ENCODE measurements at places on chromosomes 1 and 21. TPM values are rescaled to one million over a fixed set of nuclear protein-coding genes. Genes with fewer than 3 reads are reported as not detected.
A peak's percentile ranks its signal among the peaks of the same experiment; 100 is the strongest.

CLCA4 gene
- total RNA-seq: not detected

UTS2 gene
- not detected for total RNA-seq

CFAP74 gene
- not detected for total RNA-seq

NBPF4 gene
- total RNA-seq: not detected

TMEM269 gene
- total RNA-seq: not detected

TLCD4 gene
- 29.1 TPM for total RNA-seq

METTL25B gene
- total RNA-seq: 13.6 TPM

TMEM54 gene
- 58.1 TPM for total RNA-seq

KMO gene
- 5.4 TPM for total RNA-seq

PPM1J gene
- total RNA-seq: 1.6 TPM

SPRR5 gene
- not detected for total RNA-seq

GRCh38 chr21:34221331-34222030, 142.3 kb upstream of the KCNE2 start:
- no peak for DNase-seq
- no peak overlapping the region for H3K4me3 ChIP-seq
- no peaks in the 10 kb centered on the region for H3K36me3 ChIP-seq
- no peak overlapping the region for H3K27ac ChIP-seq
- H3K27me3 ChIP-seq: no peaks in the 10 kb centered on the region

DNA sequence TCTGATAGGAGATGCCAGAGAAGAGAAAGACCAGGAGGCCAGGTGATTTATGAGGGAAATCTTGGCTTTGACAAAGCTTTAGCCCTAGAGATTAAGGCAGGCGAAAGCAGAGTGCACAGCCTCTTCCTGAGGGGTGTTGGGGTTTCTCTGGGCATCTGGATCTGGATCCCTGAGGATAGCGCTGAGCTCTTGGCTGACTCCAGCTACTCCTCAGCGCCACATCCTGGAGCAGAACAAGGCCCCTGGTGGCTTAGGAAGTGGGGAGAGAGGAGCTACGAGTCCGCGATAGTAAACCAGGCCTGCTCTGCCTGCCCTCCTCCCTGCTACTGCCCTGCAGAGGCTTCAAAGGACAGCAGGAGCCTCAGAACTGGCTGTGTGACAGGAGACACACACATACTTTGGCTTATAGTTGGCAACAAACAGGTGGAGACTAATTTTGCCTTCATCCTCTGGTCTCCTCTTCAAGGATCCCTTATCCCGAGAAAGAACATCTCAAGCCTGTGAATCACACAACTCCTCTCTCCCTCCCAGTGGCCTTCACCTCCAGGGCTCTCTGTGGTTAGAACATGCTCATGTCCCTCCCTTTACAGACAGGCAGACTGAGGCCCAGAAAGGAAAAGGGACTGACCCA, 66.9 kb downstream of the TRABD2B start:
- H3K27ac ChIP-seq: no peak overlapping the region
- H3K27me3 ChIP-seq: no peaks in the 10 kb centered on the region
- no peak overlapping the region for H3K4me3 ChIP-seq
- peaks cover 12% of the 10 kb centered on the region for H3K4me1 ChIP-seq
- DNase-seq: no peak
- no peaks in the 10 kb centered on the region for H3K36me3 ChIP-seq

DNA sequence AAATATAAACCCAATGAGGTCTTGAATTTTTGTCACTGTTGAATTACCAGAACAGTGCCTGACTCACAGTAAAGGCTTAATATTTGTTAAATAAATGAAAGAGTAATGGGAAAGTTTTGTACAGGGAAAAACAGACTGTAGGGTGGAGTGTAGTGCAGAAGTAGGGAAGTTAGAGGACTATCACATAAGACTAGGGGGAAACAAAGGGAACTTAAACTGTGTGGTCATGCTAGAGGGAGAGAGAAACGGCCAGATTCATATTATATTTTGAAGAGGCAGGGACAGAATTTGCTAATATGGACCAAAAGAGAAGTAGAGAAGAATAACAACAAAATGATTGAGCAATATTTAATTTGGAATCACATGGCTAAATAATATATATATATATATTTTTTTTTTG, 14.8 kb downstream of the CTSK start:
- no peak for DNase-seq
- no peak overlapping the region for H3K4me3 ChIP-seq
- H3K27me3 ChIP-seq: no peaks in the 10 kb centered on the region
- H3K27ac ChIP-seq: no peak overlapping the region
- peaks cover 31% of the 10 kb centered on the region for H3K36me3 ChIP-seq
- H3K4me1 ChIP-seq: no peaks in the 10 kb centered on the region

- H3K4me3 ChIP-seq: no peak overlapping the region
- no peak for DNase-seq
- no peak overlapping the region for H3K27ac ChIP-seq
- H3K4me1 ChIP-seq: no peaks in the 10 kb centered on the region
- H3K36me3 ChIP-seq: no peaks in the 10 kb centered on the region
Measured at GRCh38 chr1:92026806-92027205, 3.0 kb upstream of the EPHX4 start.

DNA sequence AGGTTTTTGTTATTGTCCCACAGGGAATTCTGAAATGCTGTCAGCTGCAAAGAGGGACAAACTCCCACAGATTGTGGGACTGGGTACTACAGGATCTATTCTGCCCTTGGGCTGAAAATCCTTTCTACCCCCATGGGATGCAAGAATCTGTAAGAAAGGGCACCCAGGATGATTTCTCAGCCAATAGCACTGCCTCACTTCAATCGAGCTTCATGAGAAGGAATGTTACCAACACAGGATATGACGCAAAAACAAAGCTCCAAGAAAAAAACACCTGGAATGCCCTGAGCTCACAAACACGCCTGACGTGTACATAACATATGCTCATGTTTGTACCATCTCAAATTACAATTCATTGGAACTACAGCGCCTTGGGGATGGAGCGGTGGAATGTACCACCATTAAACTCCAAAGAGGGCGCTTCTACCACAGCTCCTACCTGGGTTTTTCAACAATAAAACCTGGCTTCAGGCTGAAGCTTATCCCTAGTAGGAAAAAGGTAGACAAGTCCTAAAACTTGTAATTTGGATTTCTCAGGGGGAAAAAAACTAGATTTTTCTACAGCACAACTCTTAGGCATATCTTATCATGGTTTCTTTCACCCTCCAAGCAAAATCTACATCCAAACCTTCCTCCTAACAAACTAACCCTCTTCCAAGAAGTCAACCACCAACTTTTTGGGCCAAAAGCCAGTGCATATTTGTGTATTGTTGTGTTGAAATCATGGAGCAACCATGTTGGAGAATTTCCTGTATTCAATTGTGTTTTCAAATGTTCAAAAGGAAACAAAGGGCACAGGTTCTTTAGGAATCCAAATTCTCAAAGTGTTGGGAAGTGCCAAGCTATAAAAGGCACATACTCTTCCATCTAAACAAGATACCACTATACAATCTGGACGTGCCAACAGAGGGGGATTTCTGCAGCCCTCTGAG, 78.9 kb downstream of the TGFBR3 start:
- no peak overlapping the region for H3K4me3 ChIP-seq
- DNase-seq: no peak
- H3K27ac ChIP-seq: peak overlapping the region; percentile 72

- no peak for DNase-seq
- H3K27me3 ChIP-seq: no peaks in the 10 kb centered on the region
- no peak overlapping the region for H3K27ac ChIP-seq
Measured at GRCh38 chr1:77407738-77408375, 126.0 kb downstream of the AK5 start.

DNA sequence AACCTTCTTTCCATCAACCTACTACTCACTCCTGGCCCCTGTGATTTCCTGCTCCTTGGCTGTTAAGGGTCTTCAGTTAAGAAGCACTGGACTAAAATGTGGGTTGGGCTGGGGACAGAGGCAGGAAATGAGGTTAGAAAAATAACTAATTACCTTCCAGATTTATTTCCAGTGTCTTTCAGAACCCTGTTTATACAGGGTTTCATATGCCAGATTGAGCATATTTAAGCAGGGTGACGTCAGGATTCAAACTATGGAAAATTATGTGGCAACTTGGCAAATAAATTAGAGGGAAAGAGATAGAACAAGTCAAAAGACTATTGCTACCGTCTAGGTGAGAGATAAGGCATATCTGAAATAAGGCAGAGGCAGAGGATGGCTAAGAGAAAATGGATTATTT, 11.7 kb upstream of the MCOLN3 start:
- H3K27ac ChIP-seq: no peak overlapping the region
- no peak for DNase-seq
- H3K4me3 ChIP-seq: no peak overlapping the region
- no peaks in the 10 kb centered on the region for H3K27me3 ChIP-seq

- no peak for DNase-seq
- no peaks in the 10 kb centered on the region for H3K36me3 ChIP-seq
- H3K4me3 ChIP-seq: no peak overlapping the region
- H3K27ac ChIP-seq: peak overlapping the region; percentile 33
- no peaks in the 10 kb centered on the region for H3K27me3 ChIP-seq
Measured at GRCh38 chr1:175124861-175125260, 57.2 kb downstream of the TNN start.

- no peak for DNase-seq
- H3K4me3 ChIP-seq: no peak overlapping the region
- H3K36me3 ChIP-seq: no peaks in the 10 kb centered on the region
- peak overlapping the region; percentile 81 for H3K27ac ChIP-seq
- no peaks in the 10 kb centered on the region for H3K27me3 ChIP-seq
- no peaks in the 10 kb centered on the region for H3K4me1 ChIP-seq
Measured at GRCh38 chr1:32239337-32239736, 7.7 kb upstream of the FAM167B start.

- H3K4me1 ChIP-seq: peaks cover 10% of the 10 kb centered on the region
- H3K4me3 ChIP-seq: no peak overlapping the region
- no peak for DNase-seq
- peaks cover 31% of the 10 kb centered on the region for H3K36me3 ChIP-seq
- H3K27ac ChIP-seq: no peak overlapping the region
Measured at GRCh38 chr1:208207388-208208131, 36.6 kb downstream of the PLXNA2 start.

DNA sequence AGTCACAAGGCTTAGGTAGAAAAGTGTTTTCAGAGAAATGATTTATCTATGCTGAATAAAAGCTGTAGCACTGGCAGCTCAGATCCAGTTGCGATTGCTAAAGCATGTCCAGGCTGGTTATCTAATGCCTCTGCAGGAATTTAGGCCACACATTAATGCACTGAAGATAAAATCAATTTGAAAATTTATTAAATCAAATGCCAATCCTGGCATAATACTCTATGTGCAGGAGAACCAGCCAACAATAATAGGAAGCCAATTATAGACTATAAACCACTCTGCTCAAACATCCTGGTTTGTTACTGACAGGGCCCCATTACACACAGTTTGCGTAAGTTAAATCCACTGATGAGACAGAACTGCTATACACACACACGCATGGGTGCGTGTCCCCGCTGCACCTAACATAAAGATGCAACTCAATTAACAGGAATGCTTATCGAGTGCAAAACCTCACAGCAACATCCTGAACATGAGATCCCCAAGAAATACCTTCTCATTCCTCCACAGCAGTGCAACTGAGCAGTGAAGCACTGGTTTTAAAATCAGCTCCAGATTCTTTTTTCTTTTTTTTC, 40.6 kb downstream of the PTP4A2 start:
- H3K27me3 ChIP-seq: no peaks in the 10 kb centered on the region
- H3K4me1 ChIP-seq: no peaks in the 10 kb centered on the region
- H3K4me3 ChIP-seq: no peak overlapping the region
- H3K27ac ChIP-seq: no peak overlapping the region

- H3K27me3 ChIP-seq: no peaks in the 10 kb centered on the region
- no peak overlapping the region for H3K4me3 ChIP-seq
- DNase-seq: no peak
- H3K4me1 ChIP-seq: no peaks in the 10 kb centered on the region
Measured at GRCh38 chr1:29323636-29324035, 87.3 kb downstream of the PTPRU start.

DNA sequence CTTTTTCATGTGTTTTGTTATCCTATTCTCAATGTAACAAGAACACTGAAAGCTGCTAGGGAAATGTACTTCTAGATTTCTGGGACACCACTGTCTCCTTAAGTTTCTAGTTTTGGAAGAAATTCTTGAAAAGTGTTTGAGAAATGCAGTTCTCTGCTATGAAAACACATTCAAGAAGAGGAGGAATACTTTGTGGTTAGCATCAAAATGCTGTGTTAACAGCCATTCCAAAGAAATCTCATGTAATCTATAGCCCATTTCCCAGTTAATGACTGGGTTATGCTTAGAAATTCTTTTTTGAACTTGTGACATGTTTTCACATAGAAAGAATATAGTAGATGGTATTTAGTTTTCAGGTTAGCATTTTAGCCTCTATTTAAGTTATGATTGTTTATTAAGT, 6.0 kb downstream of the RAVER2 start:
- no peaks in the 10 kb centered on the region for H3K36me3 ChIP-seq
- peaks cover 23% of the 10 kb centered on the region for H3K4me1 ChIP-seq
- H3K27me3 ChIP-seq: no peaks in the 10 kb centered on the region
- no peak overlapping the region for H3K27ac ChIP-seq

GRCh38 chr1:27773826-27774445, 917 bp downstream of the STX12 start:
- H3K4me3 ChIP-seq: peak overlapping the region; percentile 95
- DNase-seq: no peak
- H3K36me3 ChIP-seq: peaks cover 10% of the 10 kb centered on the region
- H3K27ac ChIP-seq: peak overlapping the region; percentile 93
- no peaks in the 10 kb centered on the region for H3K27me3 ChIP-seq

DNA sequence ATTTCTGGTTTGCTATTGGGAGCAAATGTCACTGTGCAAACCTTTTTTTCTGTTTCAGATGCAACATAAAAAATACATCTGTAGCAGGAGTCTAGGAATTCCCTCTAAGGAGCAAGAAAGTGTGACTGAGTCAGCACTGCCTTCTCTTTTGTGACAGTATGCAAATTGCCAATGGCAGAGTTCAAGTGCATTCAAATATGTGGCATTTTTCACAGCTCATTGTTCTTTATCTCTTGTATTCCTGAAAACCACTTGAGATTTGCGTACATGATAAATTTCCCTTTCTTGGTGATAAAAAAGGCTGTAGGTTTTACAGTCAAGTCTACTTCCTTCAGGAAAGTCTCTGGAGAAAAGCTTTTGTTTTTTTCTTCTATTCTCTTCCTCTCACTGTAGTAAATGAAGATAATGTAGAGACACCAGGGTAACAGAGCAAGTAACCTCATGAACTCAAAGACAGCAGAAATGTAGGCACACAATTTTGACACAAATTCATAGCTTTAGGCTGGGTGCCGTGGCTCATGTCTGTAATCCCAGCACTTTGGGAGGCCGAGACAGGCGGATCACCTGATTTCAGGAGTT, 129.7 kb upstream of the L1TD1 start:
- no peak overlapping the region for H3K27ac ChIP-seq
- H3K27me3 ChIP-seq: no peaks in the 10 kb centered on the region
- no peaks in the 10 kb centered on the region for H3K36me3 ChIP-seq
- H3K4me3 ChIP-seq: no peak overlapping the region
- H3K4me1 ChIP-seq: no peaks in the 10 kb centered on the region
